ENCODE measurements at places on chromosomes 16 and 17.

DNA sequence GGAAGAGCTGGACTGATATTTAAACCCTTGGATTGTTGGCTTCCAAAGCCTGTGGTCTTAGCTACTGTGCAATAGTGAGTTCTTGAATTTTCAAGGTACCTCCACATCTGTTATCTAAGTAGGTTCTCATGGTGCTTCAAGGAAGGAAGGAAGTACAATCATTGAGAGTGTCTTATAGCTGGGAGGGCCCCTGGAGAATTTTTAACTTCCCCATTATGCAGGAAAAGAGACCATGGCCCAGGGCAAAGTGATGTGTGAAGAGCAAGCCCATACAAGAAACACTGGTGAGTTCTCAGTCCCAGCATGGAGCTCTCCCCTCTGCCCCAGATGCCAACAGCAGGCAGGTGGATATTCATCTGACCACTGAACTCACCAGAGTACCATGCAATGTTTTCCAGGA is 169.0 kb upstream of the IRX6 start:
- DNase-seq = no peak

GRCh38 chr17:41580687-41581365 is 5.9 kb downstream of the KRT14 start:
- DNase-seq = no peak

DNA sequence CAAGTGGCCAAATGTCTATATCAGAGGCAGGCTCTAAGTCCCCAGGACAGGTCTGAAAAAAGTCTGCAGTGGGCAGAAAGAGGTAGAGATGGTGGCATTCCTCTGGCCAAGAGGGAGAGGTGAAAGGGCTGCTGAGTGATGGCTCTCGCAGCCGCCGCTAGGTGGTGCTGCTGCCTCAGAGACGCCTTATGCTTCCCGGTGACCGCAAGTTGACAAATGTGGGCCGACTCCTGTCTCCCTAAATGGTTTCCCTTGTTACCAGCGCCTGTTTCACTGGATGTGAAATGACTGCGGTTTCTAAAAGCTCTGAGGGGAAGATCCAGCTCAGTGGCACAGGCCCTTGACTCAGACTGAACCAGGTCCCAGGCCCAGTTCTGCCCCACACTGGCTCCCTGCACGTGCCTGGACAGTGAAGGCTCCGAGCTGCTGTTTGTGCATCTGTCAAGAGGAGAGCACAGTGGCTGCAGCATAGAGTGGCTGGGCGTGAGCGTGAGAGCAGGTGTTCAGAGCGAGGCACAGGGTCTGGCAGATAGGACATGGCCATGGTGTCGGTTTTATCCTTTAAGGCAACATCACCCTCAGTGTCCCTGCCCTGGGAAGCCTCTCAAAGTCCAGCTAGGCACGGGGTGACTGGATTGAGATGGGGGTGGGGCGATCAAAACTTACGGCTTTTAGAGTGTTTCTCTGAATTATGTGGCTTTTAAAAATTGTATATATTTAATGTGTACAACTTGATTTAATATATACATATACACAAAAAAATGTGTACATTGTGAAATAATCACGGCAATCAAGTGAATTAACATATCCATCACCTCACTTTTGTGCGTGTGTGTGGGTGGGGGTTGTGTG is 19.9 kb downstream of the CLEC16A start:
- peak; percentile 89 for DNase-seq

- no peak for DNase-seq
These were observed 77.2 kb upstream of the HS3ST2 start for GRCh38 chr16:22736791-22737190.

Measured in CD8-positive, alpha-beta T cell (primary cell).